Lung microvascular endothelial cell (primary cell): ENCODE measurements at places on chromosomes 1 and 21.

GRCh38 chr1:209265301-209265700, 318.2 kb upstream of the CAMK1G start:
- no peak for DNase-seq

DNA sequence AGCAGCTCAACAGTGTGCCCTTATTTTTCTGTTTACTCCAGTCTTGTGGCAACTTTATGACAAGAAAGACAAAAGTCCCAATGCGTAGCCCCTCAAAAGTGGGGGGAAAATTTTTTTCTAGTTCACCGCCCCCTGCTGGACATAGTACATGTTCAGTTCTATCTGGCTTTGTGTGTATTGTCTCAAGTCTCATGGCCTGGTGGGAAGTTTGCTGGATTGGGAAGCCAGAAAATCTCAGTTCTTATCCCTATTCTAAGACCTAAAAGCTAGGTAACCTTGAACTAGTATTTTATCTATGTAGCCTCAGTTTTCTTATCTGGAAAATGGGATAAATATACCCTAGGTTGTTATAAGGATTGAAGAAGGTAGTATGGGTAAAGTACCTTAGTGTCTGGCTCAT, 55.8 kb upstream of the LDLRAP1 start:
- no peak for DNase-seq

GRCh38 chr1:6753320-6754140, 31.7 kb upstream of the CAMTA1 start:
- DNase-seq, result no peak

DNA sequence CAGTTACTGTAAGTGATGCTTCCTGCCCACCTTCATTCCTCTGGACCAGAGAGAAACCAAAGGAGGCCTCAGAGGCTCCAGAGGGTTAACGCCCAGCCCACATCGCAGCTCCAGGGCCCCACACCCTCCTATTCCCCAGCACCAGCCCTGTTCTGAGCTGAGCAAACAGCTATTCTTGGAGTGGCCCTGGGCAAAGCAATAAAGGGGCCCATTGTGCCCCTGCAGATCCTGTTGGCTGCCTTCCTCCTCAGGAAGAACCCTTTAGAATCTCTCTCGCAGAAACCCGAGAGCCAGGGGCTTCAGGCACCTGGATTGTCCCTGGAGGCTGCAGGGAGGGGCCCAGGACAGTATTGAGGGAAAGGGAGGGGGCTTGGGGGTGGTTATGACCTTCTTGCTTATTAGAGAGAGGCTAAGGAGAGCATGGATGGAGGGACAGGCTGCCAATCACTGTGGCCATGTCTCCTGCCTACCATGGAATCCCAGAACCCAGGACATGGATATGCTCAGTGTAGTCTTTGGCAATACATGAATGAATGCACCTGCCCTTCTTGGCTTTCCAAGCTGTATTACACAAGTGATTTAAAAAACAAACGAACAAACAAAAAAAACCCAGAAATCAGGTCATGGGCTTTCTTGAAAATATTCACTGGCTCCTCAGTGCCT, 9.2 kb downstream of the PADI2 start:
- no peak for DNase-seq

GRCh38 chr1:17915511-17916197, 160.5 kb downstream of the ACTL8 start:
- no peak for DNase-seq
